ENCODE measurements at places on chromosomes 11 and 22.

GRCh38 chr11:123407130-123407995 is 22.7 kb upstream of the GRAMD1B start:
- peak; percentile 76 for DNase-seq

DNA sequence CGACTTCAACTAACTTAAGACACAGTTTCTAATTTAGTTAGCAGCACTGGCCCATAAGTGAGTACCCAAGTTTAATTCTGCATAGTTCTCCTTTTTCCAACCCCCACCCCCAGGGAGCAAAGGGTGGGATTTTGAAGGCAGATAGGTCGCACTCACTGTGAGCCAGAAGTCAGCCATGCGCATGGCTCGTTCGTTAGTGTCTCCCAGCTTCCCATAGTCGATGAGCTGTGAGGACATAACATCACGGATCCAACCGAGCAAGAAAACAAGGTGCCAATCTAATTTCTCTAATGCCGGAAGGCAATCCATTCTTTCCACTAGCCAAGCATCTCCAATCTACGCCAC is 577 bp downstream of the MRPL17 start:
- no peak for DNase-seq

GRCh38 chr22:37386441-37386840 is 40.8 kb downstream of the ELFN2 start:
- no peak for DNase-seq

- DNase-seq: peak; percentile 28
Observed at GRCh38 chr11:128053981-128054931, 533.1 kb downstream of the ETS1 start.

- DNase-seq: peak; percentile 64
Observed at GRCh38 chr11:62832336-62833234, at the start of gene TEX54. TEX54 (minus strand) TSS chr11:62832841.

DNA sequence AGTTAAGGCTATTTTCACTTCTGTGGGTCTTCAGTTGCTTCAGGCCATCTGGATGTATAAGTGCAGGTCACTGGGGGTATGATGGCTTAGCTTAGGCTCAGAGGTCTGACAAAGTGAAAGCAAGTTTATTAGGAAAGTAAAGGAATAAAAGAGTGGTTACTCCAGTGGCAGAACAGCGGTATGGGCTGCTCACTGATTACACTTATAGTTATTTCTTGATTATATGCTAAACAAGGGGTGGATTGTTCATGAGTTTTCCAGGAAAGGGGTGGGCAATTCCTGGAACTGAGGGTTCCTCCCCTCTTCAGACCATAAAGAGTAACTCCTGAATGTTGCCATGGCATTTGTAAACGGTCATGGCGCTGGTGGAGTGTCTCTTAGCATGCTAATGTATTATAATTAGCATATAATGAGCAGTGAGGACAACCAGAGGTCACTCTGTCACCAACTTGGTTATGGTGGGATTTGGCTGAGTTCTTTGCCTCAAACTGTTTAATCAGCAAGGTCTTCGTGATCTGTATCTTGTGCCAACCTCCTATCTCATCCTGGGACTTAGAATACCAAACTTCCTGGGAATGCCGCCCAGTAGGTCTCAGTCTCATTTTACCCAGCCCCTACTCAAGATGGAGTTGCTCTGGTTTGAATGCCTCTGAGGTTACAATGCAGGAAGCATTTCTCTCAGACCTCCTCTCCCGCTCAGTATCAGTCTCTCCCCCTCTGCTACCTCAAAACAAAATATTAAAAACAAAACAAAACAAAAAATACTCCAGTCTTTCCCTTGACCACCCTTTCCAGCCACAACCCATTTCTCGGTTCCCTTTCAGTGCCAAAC is 106.6 kb upstream of the SLC22A12 start:
- DNase-seq: no peak

GRCh38 chr11:125072218-125072960 is 9.3 kb downstream of the SLC37A2 start:
- no peak for DNase-seq

DNA sequence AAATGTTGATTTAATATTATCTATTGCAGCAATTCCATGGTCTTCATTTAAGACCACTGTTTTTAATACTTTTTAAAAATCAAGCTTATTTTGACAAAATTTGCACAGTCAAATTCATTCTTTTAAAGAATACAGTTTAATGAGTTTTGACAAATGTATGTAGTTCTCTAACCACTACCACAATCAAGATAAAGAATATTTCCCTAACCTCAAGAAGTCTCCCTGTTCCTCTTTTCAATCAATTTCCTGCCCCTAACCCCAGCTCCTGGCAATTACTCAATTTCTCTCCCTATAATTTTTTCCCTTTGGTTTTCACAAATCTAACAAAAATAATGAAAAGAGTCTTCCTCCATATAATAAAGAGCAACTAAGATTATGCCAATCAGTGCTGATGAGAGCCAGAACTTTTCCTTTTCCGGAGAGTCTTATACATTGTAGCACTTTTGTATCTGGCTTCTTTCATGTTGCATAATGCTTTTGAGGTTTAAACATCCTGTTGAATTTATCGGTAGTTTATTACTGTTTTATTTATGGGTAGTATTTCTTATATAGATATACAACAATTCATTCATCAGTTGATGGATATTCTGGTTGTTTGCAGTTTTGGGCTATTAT is 231.7 kb downstream of the AASDHPPT start:
- no peak for DNase-seq

- no peak for DNase-seq
Observed at GRCh38 chr11:33043221-33043830, 4.0 kb downstream of the TCP11L1 start.

GRCh38 chr11:103978616-103979595 is 57.5 kb upstream of the DDI1 start:
- DNase-seq: no peak

- no peak for DNase-seq
Observed at GRCh38 chr22:45397806-45398205, 15.6 kb downstream of the SMC1B start.

GRCh38 chr11:75262961-75263852 is 22.6 kb downstream of the TPBGL start:
- DNase-seq: no peak

DNA sequence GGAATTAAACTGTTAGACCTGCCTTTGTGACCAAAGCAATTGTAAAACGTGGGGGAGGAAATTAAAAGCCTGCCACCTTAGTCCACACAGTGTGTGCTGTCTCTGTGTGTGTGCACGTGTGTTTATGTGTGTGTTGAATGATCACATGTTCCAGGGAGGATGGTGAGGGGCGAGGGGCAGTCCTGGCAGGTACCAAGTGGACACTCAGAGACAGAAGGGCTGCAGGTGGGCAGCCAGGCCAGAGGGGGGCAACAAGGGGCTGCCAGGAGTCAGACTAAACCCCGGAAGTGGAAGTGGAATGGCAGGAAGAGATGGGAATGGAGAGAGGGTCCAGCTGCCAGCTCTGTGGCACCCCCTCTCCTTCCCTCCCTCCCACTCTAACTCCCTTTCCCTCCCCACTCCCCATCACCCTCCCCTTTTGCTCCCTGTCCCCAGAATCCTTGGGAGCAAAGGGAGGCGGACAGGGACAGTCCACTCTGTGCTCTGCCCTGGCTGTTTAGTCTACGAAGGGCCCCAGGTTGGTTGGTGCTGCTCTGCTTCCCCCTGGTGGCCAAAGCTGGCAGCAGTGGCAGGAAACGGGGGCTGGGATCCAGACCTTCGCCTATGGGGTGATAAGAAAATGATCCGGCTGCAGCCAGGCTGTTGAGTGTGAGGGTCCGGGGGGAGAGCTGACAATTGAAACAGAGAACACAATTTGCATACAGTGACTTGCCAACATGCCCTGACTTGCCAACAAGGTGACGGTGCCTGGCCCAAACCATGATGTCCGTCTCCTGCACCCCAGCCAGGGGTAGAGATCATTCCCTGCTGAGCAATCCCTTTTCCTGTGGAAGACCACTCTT is 24.4 kb downstream of the P2RY2 start:
- DNase-seq: peak; percentile 86

- DNase-seq: no peak
Observed at GRCh38 chr22:18071968-18072310, 5.9 kb upstream of the PEX26 start.
